Omental fat pad (tissue), 4 donors: ENCODE measurements at places on chromosomes 3 and 15. TPM values are rescaled to one million over a fixed set of nuclear protein-coding genes. Genes with fewer than 3 reads are reported as not detected.

The ABHD17C gene
- total RNA-seq: 3.1 TPM

The MRPS11 gene
- total RNA-seq: 48.1 TPM

The TPRG1 gene
- 18.3 TPM for total RNA-seq

The CRABP1 gene
- total RNA-seq: not detected

The IL20RB gene
- 1.1 TPM for total RNA-seq

The ONECUT1 gene
- total RNA-seq: not detected

The TM4SF18 gene
- total RNA-seq: 18.6 TPM

The GPR156 gene
- total RNA-seq: 0.46 TPM

The IQCF5 gene
- total RNA-seq: not detected

The LRRC2 gene
- 6.9 TPM for total RNA-seq

The ZBTB38 gene
- 101 TPM for total RNA-seq

The LTF gene
- 4.6 TPM for total RNA-seq

- no peak for DNase-seq
Measured at GRCh38 chr15:80764535-80764934, 14.6 kb upstream of the CEMIP start.

DNA sequence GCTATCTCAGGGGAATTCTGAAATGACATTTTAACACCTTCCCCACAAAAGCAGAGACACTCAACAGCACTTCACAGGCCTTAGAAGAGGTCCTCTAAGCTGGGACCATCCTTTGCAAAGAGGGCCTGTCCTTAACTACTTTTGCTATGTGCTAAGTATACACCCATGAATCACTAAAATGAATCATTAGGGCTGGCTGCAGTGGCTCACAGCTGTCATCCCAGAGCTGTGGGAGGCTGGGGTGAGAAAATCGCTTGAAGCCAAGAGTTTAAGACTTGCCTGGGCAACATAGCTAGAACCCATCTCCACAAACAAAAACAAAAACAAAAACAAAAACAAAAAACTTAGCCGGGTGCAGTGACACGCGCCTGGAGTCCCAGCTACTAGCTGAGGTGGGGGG lies 53.9 kb upstream of the MELTF start:
- DNase-seq: no peak

- no peak for DNase-seq
Measured at GRCh38 chr3:195441992-195442572, 738 bp downstream of the ACAP2 start.

- no peak for DNase-seq
Measured at GRCh38 chr3:151949706-151950105, 76.3 kb downstream of the SUCNR1 start.

DNA sequence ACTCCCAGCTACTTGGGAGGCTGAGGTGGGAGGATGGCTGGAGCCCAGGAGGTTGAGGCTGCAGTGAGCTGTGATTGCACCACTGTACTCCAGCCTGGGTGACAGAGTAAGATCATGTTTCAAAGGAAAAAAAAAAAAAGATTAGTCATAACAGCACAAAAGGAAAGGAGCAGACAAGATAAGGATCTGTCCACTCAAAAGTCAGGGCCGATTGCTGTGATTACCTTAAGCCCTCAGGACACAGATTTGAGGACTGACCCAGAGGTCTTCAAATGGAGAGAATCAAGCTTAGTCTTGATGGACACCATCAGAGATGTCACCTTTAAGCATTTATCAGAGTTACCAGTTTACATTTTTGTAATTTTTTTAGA lies 23.9 kb upstream of the HEG1 start:
- no peak for DNase-seq

- no peak for DNase-seq
Measured at GRCh38 chr15:41309226-41309905, 23.0 kb downstream of the OIP5 start.

GRCh38 chr3:73805435-73805834 lies 180.7 kb upstream of the PDZRN3 start:
- no peak for DNase-seq

GRCh38 chr3:115646027-115646690 lies 22.8 kb downstream of the GAP43 start:
- no peak for DNase-seq

- no peak for DNase-seq
Measured at GRCh38 chr15:83733691-83734090, 79.8 kb downstream of the ADAMTSL3 start.

- DNase-seq: no peak
Measured at GRCh38 chr3:38978729-38979128, 73.0 kb downstream of the SCN11A start.

GRCh38 chr3:24110051-24110450 lies 165.0 kb downstream of the NR1D2 start:
- DNase-seq: no peak

DNA sequence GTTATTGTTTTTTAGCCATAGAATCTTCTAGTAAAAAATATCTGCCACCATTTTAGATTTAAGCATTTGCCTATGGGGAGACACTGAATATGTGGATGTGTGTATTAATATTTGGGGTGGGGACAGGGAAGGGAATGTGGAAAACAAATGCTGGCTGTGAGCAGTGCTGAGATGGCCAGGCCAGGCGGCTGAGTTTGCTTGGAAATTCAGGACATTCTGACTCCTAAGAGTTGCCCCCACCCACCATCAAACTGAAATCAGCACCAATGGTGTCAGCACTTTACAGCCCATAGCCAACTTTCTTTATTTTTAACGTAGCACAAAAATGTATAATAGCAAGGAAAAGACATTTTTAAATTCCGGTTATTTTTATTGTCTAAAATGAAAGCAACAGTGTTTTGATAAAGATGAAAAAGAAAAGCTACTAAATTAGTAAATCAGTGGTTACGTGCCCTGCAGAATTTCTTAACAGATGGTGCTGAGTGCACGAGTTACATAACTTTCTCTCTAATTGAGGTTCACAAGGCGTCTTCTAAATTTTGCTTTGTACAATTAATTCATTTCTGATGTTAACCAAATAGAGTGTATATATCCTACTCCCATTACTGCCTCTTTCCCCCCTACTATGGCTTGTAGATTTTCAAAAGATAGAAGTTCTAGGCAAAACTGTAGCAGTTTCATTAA lies 34.0 kb downstream of the B3GALNT1 start:
- DNase-seq: no peak

- DNase-seq: no peak
Measured at GRCh38 chr3:193813501-193813830, 220.5 kb downstream of the OPA1 start.

GRCh38 chr3:42773409-42773751 lies 327 bp upstream of the CCDC13 start:
- no peak for DNase-seq

- DNase-seq: no peak
Measured at GRCh38 chr3:129518038-129518561, 10.3 kb upstream of the RHO start.
